Aortic smooth muscle cell (primary cell): ENCODE measurements at places on chromosomes 11 and 22. TPM values are rescaled to one million over a fixed set of nuclear protein-coding genes. Genes with fewer than 3 reads are reported as not detected.

The CATSPER1 gene
- 0.13 and 0.19 TPM in 2 replicates for total RNA-seq

The TMPRSS5 gene
- total RNA-seq = under 0.01 and 0.31 TPM in 2 replicates

The HEPHL1 gene
- not detected in 2 replicates for total RNA-seq

The APOA4 gene
- not detected in 2 replicates for total RNA-seq

The TRPM5 gene
- not detected in 2 replicates for total RNA-seq

The CASP5 gene
- total RNA-seq = not detected in 2 replicates

The ELMOD1 gene
- total RNA-seq = 0.13 and 0.19 TPM in 2 replicates

The UCP3 gene
- total RNA-seq = 0.26 and 0.44 TPM in 2 replicates

The CCDC15 gene
- 1.4 and 1.7 TPM in 2 replicates for total RNA-seq

The MIOX gene
- not detected in 2 replicates for total RNA-seq

The PLAAT4 gene
- total RNA-seq = 24.3 and 24.6 TPM in 2 replicates
